ENCODE measurements at places on chromosomes 4 and X. TPM values are rescaled to one million over a fixed set of nuclear protein-coding genes. Genes with fewer than 3 reads are reported as not detected.

The AFM gene
- total RNA-seq: not detected

The CLTRN gene
- under 0.01 TPM for total RNA-seq

The CLNK gene
- total RNA-seq: not detected

The RASSF6 gene
- 0.13 TPM for total RNA-seq

The OR13H1 gene
- total RNA-seq: not detected

The VSIG4 gene
- not detected for total RNA-seq

The GPAT3 gene
- total RNA-seq: 1.4 TPM

The SULT1E1 gene
- 12.0 TPM for total RNA-seq

The CT47A7 gene
- total RNA-seq: not detected

The POF1B gene
- total RNA-seq: not detected

The SYNPO2 gene
- total RNA-seq: 1.6 TPM

The OPHN1 gene
- 9.0 TPM for total RNA-seq

The DTHD1 gene
- total RNA-seq: not detected

The BMPR1B gene
- total RNA-seq: 2.2 TPM

The RNF212 gene
- 0.53 TPM for total RNA-seq

The NXF2B gene
- total RNA-seq: not detected

The LETM1 gene
- total RNA-seq: 94.9 TPM

The ARX gene
- total RNA-seq: not detected

The CXCL10 gene
- total RNA-seq: not detected

The CDKL5 gene
- total RNA-seq: 2.8 TPM

The BEX1 gene
- total RNA-seq: not detected
